Foreskin fibroblast (primary cell): ENCODE measurements at places on chromosomes 4 and X.

DNA sequence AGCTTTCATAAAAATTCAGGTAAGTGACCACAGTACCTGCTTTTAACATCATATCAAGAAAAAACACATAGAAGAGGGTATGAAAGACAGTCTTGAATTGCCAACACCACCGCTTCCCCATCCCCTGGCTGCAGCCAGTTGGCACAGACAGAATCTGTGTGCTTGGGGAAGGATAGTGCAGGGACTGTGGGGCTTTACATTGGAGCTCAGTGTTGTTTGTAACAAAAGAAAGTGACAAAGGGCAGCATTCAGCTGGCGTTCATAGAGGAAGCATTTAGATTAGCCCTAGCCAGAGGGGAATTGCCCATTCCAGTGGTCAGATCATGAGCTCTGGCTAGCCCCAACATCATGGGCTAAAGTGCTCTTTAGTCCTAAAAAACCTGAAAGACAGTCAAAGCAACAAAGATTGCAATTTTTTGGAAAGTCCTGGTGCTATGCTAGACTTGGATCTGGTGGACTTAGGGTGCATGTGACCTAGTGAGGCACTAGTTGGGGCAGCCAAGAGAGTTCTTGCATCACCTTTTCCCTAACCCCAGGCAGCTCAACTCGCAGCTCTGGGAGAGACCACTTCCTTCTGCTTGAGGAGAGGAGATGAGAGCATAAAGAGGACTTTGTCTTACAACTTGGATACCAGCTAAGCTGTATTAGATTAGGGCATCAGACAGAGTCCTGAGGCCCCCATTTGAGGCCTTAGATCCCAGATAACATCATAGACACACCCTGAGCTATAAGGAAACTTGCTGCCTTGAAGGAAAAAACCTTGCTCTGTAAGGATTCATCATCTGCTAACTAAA lies 1602.4 kb upstream of the ADGRL3 start:
- DNase-seq = no peak

DNA sequence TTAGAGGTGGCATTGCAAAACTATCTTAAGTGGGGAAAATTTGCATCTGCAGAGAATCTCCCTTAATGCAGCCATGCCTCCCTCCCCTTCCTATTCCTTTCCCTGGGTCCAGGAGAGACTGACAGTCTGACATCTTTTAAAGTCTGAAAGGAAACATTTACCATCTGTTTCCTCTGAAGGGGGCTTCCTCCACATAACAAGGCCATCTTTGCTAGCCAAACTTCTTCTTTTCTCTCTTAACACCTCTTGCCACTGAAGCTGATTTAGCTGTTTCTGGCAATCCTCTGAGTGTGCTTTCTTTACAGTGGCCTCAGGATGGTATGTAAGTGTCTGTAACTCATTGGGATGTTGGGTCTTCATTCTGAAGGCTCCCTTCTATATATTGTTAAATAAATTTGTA lies 34.6 kb upstream of the AADAT start:
- no peak for DNase-seq

GRCh38 chr4:180084561-180084960 lies 2158.6 kb upstream of the TENM3 start:
- no peak for DNase-seq

DNA sequence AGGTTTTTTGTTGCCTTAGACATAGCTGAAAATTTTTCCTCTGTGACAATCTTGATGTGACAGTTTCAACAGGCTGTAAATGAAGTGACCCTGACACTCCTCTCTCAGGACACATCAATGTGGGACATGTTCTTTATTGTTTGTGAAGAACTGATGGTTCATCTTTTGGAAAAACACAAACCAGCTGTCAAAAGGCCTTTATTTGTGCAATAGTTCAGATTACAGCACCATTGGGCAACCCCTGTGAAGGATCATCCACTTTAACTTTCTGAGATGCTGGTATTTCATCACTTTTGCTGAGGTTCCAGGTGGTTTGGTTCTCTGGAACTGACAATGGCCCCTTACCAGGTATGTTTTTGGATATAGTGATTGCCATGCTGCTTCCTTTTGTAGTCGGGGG lies 40.3 kb downstream of the OSTC start:
- DNase-seq = peak; percentile 57

DNA sequence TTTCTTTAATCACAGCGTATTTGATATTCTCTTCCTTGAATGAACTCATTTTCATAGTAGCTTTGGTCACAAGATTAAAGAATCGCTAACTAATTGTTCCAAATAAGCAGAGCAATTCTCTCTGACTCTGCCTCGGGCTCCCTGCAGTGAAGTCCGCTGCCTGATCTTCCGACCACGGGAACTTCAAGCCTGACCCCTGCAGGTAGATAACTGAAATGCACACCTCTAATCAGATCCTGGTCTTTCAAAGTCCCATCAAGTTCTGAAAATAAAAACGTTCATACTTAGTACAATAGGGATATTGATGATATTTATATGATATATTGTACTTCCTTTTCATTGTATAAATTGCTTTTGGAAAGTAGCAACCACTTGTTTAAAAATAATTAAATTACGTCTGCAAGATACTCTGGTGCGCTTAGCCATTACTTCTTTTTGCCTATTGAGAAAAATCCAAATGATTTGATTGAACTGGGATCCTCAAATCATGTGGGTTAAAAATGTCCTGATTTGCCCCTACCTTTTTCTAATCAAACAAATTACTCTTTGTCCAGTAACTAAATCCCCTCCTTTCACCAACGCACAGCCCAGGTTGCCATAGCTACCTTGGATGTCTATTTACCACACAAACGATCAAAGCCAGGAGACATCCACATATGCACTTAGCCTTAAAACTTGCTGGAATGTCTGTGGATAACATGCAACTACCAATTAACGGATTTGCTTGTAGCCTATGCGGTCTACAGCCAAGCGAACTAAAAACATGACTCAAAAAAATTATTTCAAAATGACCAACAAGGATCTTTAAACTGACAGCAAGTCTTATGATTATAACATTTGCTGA lies 4.2 kb downstream of the MID1 start:
- DNase-seq = peak; percentile 41

DNA sequence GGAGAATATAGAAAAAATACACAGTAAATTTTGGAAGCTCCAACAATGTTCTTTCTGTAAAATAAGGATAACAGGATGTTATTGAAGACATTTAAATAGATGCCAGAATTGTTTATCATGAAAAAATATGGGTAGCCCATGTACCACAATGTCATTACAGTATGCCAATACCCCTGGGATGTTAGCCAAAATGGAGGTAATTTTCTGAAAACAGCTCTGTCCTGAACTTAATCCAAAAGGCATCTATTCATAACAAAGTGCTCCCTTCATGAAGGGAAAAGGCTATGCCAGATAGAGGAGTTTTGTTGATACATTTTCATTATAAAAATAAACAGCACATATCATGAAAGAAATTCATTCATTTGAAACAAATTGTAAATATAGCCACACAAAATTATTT lies 1902.6 kb upstream of the AGA start:
- no peak for DNase-seq

- peak; percentile 38 for DNase-seq
Measured at GRCh38 chr4:109998867-109999584, 86.3 kb downstream of the EGF start.

DNA sequence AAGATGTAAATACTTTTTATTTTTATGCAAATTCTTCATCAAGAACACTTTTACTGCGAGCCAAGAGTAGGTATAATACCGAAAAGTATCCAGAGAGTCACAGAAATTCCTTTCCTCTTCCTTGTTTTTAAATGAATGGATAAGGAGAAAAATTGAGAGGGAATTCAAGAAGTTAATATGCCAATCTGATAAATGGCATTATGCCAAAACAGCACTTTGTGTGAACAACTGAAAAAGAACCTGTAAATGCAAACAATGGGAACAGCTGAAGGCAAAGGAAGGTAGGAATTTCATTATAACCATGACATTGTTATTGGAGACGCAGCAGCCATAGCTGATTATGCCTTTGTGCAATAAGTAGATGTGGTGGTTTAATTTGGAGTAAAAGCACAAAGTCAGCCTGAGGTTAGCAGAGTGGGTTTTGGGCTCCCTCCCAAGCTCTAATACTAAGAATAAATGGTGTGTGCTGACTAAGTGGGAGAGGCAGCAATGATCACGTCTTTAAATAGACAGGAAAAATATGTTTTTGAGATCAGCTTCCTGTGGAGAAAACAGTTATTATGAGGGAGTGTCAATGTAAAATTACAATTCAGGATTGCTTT lies 209.8 kb upstream of the NDST4 start:
- DNase-seq = no peak

DNA sequence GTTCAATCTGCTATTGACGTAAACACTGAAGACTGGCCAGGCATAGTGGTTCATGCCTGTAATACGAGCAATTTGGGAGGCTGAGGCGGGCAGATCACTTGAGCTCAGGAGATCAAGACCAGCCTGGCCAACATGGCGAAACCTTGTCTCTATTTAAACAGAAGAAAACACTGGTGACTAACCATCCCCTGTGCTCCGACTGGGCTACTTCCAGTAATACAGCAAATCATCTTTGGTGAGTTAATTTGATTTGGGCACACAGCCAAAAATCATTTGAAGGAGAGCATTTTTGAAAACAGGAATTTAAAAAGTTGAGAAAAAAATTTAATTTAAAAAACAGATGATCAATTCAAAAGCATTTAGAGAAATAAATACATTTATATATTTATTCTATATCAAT lies 52.0 kb downstream of the SEC24D start:
- DNase-seq = no peak
